ENCODE measurements at places on chromosomes 13 and 19.
A peak's percentile ranks its signal among the peaks of the same experiment; 100 is the strongest.

DNA sequence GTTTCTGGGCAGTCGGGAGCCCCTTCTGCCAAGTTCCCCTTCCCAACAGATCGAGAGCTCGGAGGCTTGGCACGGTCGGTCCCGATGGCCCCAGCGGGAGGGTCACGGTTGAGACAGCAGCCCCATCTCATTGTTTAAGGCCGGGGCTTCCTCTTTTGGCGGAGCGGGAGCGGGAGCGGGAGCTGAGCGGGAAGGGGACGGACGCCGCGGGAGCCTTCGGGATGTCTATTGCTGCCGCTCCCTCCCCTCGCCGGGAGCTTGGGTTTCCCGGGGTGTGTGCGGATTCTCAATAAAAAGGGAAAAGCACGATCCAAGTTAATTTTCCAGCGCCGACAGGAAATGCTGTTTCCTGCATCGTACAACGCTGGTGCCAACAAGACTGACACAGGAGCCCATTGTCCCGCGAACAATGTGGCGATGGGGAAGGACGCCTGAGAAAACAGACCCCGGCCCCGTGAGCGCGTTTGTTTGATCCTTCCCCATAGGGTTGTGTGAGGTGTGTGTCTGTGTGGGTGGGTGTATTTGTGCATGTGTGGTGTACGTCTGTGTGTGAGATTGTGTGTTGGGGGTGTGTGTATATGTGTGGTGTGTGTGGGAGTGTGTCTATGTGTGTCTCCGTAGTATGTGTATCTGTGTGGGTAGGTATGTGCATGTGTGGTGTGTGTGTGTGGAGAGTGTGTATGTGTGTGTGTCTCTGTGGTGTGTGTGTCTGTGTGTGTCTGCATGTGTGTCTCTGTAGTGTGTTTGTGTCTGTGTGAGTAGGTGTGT, 36.3 kb upstream of the FLT1 start:
- DNase-seq = no peak

GRCh38 chr13:105814902-105815250, 720.6 kb downstream of the EFNB2 start:
- DNase-seq = no peak

DNA sequence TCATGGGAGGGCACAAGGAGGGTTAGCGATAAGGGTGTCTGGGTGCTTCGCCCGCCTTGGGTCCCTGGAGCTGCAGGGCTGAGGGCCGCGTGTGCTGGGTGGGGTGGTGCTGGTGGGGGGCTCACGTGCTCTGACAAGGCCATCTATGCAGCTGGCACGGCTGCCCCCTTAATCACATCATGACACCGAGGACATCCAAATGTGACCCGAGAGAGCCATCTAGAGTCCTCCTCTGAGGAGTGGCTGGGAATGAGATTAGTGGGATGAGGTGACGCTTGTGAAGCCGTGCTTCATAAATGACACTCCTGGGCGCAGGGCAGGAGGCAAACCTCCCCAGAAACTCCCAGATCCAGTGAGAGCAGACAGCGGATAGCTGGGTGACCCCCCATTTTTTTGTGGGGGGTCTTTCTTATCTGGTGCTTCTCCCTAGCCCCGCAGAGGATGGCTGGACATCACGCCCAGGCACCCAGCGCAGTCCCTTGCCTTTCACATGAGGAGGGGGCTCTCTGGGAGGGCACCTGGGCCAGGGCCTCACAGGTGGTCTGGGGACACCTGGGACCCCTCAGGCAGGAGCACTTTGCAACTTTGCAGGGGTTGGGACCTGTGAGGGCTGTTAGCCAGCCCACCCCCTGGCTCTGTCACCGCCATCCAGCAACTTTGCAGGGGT, 6.6 kb downstream of the FZR1 start:
- DNase-seq = no peak

- no peak for DNase-seq
Measured at GRCh38 chr19:14494910-14495671, 836 bp downstream of the GIPC1 start.

- no peak for DNase-seq
Measured at GRCh38 chr19:33063356-33063752, 1.3 kb downstream of the RHPN2 start.

DNA sequence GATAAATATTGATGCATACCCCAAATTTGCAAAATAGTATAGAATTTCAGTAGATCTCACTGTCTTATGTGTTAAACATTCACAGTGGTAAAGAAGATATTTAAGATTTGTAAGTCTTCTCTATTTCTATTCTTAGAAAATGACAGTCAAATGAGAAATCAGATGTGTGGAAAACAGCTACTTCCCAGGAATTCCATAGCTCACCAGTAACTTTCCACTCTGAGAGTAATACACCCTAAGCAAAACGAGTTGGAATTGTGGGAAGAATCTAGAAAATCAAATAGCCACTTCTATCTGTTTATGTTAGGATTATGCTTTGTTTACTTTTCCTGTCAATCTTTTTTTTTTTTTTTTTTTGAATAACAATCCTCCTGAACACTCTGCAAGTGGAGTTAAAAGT, 69.1 kb downstream of the FLT1 start:
- DNase-seq = no peak

GRCh38 chr19:16470911-16471811, 609 bp downstream of the EPS15L1 start:
- DNase-seq = no peak

- DNase-seq = peak; percentile 13
Measured at GRCh38 chr19:13275016-13275722, 125.0 kb downstream of the IER2 start.

GRCh38 chr13:54928071-54928470, 1899.5 kb downstream of the OLFM4 start:
- no peak for DNase-seq

- DNase-seq = no peak
Measured at GRCh38 chr13:25988661-25989060, 63.2 kb downstream of the SHISA2 start.
